Frontal cortex (tissue), 4 donors: ENCODE measurements at places on chromosomes 1 and 21.

DNA sequence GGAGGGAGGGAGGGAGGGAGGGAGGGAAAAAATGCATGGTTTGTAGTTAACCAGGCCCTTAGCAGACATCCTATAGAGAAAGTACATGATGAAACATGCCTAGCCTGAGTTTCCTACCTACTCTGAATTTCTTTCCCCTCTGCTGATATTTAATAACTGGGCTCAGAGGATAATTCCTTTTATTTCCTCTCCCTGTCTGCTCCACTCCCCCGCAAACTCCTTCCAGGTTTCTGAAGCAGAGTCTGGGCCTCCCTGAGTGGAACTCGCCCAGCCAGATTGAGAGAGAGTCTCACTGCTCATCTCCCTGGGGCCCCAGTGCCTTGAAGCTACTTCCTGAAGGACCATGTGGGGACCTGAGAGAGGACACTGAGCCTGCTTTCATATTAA, 111.9 kb upstream of the SLC44A3 start:
- DNase-seq = no peak

- no peak for DNase-seq
Observed at GRCh38 chr1:238063454-238063853, 172.7 kb upstream of the ZP4 start.

- DNase-seq = no peak
Observed at GRCh38 chr1:25820247-25821111, 725 bp downstream of the MTFR1L start.

- DNase-seq = no peak
Observed at GRCh38 chr1:52709016-52709415, 10.9 kb upstream of the COA7 start.

DNA sequence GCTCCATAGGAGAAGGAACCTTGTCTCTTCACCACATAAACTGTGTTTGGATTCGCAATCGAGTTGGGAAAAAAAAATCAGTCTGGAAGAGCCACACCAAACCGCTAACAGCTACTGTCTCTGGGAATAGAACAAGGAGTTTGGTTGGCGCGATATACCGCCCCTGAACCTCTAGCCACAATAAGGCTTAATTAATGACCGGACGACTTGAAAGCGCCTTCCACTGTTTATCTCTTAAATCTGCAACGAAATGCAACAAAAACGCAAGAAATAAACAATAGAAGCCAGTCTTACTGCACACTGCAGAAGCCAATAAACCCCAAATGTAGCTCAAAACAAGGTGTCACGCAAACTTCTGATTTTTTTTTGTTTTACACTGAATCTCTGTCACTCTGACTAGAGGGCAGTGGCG, 10.9 kb downstream of the BTBD19 start:
- no peak for DNase-seq

GRCh38 chr1:230079199-230080024, 12.4 kb downstream of the GALNT2 start:
- DNase-seq = no peak

DNA sequence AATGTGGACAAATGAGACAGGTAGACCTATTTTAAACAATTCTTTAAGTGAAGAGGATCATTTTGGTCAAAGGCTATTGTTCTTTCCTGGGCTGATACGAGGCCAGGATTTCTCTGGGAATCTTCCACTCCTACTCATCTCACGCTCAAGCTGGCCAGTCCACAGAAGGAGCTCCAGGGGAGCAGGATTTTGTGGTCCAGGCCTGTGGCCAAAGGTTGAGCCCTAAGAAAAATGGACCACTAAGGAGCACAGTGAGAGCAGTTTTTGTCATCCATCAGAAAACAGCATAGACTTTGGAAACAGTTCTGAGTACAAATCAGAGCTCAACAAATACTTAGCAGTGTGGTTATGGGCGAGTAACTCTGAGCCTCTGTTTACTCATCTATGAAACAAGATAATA, 260.2 kb upstream of the RUNX1 start:
- no peak for DNase-seq

DNA sequence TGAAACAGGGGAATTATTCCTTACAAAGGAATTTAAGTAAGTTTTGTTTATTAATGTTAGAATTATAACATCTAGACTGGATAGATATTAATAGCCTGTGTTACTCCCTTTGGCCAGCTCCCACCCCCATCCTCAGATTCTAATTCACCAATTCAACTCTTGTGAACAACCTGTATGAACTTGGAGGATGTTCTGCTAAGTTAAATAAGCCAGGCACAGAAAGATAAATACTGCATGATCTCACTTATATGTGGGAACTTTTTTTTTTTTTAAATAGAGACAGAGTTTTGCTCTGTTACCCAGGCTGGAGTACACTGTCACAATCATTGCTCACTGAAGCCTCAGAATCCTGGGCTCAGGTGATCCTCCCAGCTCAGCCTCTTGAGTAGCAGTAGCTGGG, 32.2 kb downstream of the EFCAB7 start:
- DNase-seq = no peak

- no peak for DNase-seq
Observed at GRCh38 chr1:111814642-111815041, 58.9 kb downstream of the DDX20 start.

DNA sequence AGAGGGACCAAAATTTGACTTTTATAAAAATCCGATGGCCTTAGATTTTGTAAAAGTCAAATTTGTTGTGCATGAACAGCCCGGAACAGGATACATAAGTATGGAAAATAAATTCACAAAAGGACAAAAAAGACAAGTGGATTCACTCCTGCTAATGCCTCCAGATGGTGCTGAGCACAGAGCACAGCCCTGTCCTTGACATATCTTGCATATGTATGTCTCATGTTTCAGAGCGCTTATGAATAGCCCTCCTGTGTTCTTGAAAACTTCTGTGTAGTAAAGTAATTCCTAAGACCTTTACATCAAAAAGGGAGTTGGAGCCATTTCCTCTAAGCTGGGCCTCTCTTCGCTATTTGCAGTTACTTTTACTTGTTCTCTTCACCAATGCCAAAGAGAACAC, 110.7 kb upstream of the RAB3GAP2 start:
- DNase-seq = no peak

- DNase-seq = no peak
Observed at GRCh38 chr1:31683997-31684396, 19.8 kb downstream of the COL16A1 start.

DNA sequence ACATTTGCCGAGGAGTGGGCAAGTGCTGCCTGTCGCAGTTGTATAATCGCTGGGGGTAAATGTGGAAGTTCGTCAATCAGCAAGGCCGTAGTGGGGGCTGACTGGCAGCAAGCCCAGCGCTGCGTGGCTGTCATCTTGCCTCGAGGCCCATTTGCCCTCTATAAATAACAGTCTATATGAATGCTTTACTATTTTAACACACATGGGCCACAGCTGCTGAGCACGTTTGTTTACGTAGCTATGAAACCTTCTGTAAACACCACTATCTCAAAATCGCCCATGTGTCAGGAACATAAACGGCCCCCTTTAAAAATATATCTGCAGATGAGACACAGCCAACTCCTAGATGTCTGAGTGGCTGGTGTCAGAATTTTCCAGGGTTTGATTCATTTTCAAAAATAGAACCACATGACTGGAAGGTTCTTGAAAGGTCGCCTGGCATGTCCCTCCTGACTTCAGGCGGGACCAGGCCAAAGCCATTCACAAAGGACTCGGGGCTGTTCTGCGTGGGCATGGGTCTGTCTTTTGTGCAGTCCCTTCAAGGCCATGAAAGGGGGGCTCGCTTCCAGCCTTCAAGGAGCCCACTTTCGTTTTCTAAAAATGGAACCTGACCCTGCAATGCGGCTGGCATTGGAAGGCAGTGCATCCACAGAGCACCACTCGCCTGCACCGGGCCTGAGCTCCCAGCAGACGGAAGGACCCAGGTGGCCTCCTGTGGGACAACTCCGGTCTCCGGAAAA, 205.5 kb downstream of the KCNJ6 start:
- no peak for DNase-seq

GRCh38 chr1:211811848-211812247, 18.7 kb downstream of the LPGAT1 start:
- DNase-seq = no peak

- DNase-seq = no peak
Observed at GRCh38 chr1:59422921-59423575, 126.2 kb downstream of the FGGY start.

DNA sequence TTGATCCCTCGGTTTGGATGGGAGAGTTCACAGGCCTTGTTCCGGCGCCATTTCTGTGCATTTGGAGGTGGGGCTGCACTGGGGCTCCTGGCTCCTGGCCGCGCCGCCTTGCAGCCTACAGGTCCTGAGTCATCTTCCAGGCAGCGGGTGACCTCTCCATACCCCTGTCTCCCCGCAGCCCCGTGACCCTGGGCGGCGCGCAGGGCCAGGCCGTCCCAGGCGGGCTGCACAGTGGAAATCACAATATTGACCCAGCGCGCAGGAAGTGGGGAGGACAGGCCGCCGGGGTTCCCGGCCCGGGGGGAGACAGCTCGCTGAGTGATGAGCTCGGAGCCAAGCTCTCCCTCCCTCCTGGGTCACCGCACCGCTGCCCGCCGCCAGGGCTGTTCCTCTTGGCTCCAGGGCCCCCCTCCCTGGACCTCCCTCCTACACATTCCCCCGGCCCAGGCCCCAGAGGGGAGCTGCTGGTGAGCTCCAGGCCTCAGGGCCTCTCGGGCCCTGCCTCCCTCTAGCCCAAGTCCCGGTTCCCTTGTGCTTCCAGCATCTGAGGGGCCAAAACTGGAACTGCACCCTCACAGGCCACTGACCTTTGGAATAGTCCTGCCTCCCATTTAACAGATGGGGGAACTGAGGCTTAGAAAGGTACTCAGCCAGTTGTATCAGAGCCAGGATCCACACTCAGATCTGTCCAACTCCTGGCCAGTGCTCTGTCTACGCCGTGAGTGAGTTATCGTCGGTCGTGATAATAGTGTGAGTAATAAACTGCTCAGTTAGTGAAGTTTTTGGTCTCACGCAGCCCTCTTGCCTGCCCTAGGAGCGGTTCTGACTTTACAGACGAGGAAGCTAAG, 142.9 kb upstream of the WNT4 start:
- no peak for DNase-seq

GRCh38 chr21:24205319-24205718, 1402.0 kb downstream of the MRPL39 start:
- no peak for DNase-seq

- no peak for DNase-seq
Observed at GRCh38 chr1:165355139-165355976, 1.2 kb downstream of the LMX1A start.

GRCh38 chr21:39217356-39218081, 34.3 kb upstream of the PSMG1 start:
- no peak for DNase-seq

DNA sequence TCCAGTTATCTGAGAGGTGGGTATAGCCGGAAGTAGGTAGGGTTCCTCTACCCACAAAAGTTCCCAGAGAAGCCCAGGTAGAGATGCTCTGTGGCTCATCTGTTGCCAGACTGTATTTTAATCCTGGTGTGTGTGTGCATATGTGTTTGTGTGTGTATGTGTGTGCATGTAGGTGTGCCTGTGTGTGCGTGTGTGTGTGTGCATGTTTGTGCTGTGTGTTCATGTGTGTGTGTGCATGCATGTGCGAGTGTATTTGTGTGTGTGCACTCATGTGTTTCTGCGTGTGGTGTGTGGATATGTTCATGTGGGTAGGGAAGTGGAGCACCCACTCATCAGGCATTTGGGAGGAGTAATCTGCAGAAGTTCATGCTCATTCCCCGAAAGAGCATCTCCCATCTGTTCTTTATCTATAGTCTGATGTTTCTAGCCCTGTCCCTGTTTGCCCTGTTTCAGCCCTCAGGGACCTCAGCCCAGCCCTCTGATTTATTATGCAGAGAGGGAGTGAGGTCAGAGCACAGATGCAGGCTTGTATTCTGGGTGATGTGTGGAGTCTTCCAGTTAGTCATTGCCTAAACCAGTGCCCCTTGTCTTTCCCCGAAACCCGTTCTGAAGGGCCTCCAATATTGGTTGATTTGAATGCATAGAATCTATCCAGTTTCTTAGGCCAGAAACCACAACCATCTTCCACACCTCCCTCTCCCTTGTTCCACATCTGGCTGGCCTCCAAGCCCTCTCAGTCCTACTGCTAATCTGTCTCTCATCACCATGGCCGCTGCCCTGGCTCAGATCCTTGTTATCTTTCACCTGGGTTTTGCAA, 69.1 kb downstream of the DISC1 start:
- no peak for DNase-seq

GRCh38 chr1:217650674-217651073, 19.5 kb downstream of the SPATA17 start:
- DNase-seq = no peak

DNA sequence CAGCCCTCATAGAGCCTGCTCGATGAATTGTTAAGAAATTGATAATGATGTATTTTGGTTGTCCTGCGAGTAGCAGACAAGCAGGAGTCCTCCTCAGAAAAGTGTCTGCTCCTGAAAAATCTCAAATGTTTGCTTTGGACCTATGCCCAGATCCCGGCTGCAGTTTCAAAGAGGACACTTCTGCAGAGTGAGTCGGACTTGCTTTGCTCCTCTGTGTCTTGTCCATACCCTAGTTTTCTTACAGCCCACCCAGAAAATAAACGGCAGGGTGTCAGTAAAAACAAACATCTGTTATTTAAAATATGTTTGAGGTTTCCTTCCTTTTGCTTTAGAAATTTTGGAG, 2.8 kb downstream of the S100A10 start:
- no peak for DNase-seq

- no peak for DNase-seq
Observed at GRCh38 chr1:171113382-171113781, 22.7 kb downstream of the FMO3 start.

DNA sequence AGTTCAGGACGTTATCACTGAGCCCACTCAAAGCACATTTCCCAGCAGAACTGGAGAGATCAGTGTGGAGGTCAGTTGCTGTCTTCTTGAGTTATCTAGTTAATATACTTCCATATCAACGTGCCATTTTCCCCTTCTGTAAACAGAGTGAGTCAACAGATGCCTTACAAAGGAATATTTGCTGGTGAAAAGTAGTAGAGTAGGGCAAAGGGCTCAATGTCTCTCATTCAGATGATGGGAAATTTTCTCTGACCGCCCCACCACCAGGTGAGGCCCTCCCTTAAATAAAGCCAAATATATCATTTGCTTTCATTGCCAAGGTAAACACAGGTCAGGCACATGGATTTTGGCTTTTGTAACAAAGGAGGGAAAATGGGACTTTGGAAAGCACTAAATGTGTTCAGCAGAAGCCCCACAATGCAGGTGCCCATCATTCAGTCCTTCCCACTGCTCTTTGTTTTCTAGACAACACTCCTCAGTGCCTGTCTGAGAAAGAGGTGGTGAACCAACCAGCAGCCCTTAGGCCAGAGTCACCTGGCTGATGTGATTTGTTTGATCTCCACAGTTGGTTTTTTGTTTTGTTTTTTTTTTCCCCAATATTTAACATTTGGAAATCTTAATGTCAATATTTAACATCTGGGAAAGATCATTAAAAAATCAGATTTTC, 40.5 kb upstream of the SAMD13 start:
- DNase-seq = no peak

- DNase-seq = no peak
Observed at GRCh38 chr1:50139339-50140181, 30.8 kb downstream of the ELAVL4 start.

DNA sequence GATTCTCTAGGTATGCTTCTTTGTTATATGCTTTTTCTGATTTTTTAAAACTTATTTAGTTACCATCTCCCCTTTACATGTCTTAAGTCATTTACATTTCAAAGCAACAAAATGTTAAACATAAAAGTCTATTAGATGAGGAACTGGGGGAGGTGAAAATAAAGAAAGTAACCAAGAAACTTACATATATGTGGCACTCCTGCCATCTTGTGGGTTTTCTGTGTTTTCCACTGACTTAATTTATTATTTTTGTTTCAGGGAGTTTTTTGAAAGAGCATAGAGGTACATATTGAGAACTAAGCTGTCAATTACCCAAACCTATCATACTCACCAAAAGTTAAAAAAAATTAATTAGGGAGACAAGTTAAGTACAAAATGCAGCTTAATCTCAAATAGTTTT, 1531.1 kb downstream of the MRPL39 start:
- no peak for DNase-seq
